CD8-positive, alpha-beta memory T cell (primary cell): ENCODE measurements at places on chromosomes 4 and X.

DNA sequence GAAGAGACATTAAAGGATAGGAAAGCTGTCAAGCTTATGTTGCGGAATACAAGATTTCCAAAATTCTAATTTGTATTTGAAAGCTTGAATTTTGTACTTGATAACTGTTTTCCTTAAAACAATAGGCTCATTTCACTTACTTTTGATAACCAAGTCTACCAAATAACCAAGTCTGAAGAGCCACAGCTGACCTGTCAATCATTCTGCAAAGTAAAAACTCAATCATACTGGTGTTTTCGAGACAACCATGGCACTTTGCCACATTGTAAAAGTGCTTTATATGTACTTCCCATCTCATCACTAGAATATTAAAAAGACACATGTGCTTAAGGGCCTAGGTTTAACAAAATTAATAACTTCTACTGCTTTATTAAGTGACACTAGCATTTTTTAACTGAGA lies 47.9 kb downstream of the LEF1 start:
- DNase-seq = peak; percentile 31

- DNase-seq = no peak
Observed at GRCh38 chr4:11436084-11436483, 7.4 kb upstream of the HS3ST1 start.

DNA sequence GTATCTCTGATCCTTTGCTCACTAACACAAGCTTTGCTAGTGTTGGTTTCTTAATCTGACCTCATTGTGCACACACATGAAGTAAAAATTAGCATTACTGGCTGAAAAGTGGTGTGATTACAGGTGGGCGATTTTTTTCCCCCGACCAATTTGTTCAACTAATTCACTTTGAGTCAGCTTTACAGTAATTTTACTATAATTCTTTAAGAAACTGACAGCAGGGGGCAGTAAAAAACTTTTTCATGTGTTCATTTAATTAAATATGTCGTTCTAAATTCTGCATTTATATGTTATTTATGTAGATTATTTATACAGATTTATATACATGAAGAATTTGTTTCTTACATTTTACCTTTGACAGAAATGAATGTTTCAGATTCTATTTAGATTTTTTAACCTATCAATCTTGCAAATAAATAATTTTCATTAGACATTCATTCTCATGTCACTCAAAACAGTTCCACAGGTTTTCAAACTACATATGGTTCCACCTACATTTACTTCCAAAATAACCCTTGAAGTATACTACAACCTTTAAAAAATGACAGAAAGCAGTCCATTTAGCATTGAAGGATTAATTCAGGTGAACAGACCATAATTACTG lies 17.5 kb downstream of the PALLD start:
- DNase-seq = no peak

DNA sequence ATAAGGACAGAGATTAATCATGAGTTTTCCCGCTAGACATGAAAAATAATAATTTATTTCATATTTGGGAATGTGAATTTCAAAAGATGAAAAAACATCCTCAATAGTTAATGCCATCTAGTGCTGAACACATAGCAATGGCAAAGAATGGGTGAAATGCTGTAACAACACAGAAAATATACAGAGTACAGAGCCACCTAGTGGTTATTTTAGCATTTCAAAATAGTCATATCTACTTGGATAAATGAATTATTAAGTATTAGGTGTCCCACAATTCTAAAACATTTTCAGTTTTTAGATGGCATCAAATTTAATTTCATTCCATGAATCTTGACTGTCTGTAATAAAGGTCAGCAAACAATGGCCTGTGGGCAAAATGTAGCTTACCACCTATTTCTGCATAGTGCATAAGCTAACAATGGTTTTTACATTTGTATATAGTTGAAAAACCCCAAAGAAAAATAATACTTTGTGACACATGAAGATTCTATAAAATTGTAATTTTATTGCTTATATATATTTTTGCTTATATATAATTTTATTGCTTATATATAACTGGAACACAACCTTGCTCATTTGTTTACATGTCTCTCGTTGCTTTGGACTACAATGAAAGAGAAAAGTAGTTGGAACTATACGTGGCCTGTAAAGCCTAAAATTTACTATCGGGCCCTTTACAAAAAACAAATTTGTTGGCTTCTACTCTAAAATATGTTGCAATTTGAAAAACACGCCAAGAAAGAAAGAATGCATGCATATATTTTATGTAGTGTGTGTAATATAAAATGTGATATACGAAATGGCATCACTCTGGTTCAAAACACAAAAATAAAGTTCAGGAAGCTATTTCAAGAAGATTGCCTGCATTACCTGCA lies 99.1 kb upstream of the FAM47C start:
- DNase-seq = no peak

GRCh38 chr4:165548702-165549101 lies 169.9 kb downstream of the CPE start:
- DNase-seq = no peak
